ENCODE measurements at places on chromosomes 12 and 14.

DNA sequence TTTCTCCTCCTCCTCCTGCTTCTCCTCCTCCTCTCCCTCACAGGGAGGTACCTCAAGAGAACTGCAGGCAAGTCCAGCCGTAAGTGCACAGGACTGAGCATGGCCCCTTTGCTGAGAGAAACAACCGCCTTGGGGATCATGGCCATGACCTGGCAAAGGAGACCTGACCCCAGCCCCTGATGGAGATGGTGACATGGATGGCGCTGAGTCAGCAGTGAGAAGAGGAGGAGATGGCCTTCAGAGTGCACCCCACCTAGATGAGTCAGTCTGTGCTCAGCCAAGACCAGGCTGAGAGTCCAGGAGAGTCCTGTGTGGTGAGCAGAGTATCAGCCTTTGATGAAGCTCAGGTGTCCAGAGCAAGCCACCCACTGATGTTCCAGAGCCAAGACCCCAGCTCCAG is 36.4 kb downstream of the MEG3 start:
- DNase-seq: no peak

GRCh38 chr14:105376521-105377440 is 21.6 kb upstream of the TEX22 start:
- DNase-seq: no peak

DNA sequence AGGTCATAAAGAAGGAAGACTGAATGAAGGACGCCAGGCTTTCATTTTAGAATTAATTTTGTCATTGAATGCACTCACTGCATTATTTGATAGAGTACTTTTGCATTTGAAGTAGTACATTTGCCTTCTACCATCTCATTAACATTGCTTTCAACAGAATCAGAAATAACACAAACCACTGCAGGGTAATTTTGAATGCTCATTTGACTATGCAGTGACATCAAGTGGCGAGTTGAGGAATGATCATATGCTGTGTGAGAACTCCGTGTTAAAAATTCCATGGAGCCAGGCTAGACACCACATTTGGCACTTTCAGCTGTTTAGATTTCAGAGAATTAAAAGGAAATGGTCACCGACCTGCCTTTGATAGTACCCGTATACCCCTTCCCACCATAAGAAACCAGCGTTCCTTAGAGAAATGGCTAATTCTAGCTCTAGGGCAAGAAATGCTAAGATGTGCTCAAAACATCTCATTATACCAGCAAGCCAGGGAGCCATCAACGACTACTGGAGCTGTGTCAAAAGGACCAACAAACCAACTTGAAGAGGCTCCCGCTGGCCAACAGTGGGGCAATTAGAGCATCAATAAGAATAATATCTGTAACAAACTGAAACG is 16.5 kb downstream of the HEBP1 start:
- DNase-seq: no peak

GRCh38 chr12:51869496-51869865 is 18.4 kb upstream of the ANKRD33 start:
- no peak for DNase-seq

- no peak for DNase-seq
Observed at GRCh38 chr12:93183940-93184671, 193.6 kb upstream of the NUDT4 start.

- no peak for DNase-seq
Observed at GRCh38 chr14:35534208-35534872, 376 bp downstream of the INSM2 start.

- no peak for DNase-seq
Observed at GRCh38 chr14:52021957-52022600, 32.7 kb downstream of the RTRAF start.

DNA sequence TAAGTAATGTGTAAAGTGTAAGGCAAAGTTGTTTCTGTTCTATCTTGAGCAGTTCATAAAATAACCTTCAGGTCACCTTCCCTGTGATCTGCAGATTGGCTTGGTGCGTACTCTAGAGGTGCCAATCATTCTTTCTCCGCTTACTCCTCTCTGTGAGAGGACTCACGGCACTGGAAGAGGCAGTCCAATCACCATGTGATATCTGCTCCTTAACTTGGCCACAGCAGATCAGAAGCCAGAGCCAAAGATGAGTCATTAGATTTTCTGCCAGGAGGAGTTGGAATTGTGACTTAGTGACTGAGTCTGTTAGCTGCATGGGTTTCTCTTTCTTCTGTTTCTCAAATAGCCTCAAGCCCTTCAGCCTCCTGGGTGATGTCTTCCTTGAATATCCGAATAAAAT is 165.5 kb downstream of the SLC41A2 start:
- DNase-seq: no peak

DNA sequence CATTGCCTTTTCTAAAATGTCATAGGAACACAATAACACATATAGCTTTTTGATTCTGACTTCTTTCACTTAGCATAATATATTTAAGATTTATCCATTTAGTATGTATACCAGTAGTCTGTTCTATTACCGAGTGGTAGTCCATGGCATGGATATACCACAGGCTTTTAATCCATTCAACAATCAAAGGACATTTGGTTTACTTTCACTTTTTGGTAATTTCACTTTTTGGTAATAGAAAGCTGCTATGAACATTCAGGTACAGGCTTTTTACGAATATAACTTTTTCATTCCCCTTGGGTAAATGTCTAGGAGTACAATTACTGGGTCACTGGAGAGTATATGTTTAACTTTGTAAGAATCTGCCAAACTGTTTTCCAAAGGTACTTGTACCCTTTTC is 100.7 kb upstream of the PRICKLE1 start:
- DNase-seq: no peak

- no peak for DNase-seq
Observed at GRCh38 chr12:49094160-49094974, at the start of gene DHH. DHH (minus strand) TSS chr12:49094801; CDS start chr12:49094512, 289 bp downstream.

DNA sequence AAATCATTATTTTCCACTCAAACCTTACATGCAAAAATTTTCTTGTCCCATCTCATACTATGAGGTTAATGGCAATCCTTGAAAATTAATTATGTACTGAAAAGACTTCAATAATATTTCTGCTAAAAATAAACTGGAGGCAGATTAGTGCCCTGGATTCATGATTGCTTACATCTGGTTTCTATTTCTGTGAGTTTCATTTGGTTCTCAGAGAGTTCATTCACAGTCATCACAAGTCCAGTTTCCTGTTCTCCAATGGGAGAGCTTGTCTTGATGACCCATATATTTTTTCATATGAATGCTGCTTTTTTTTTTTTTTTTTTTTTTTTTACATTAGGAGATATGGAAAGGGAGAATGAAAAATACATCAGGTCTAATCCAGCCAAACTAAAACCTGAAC is 6.6 kb upstream of the PTHLH start:
- DNase-seq: no peak

DNA sequence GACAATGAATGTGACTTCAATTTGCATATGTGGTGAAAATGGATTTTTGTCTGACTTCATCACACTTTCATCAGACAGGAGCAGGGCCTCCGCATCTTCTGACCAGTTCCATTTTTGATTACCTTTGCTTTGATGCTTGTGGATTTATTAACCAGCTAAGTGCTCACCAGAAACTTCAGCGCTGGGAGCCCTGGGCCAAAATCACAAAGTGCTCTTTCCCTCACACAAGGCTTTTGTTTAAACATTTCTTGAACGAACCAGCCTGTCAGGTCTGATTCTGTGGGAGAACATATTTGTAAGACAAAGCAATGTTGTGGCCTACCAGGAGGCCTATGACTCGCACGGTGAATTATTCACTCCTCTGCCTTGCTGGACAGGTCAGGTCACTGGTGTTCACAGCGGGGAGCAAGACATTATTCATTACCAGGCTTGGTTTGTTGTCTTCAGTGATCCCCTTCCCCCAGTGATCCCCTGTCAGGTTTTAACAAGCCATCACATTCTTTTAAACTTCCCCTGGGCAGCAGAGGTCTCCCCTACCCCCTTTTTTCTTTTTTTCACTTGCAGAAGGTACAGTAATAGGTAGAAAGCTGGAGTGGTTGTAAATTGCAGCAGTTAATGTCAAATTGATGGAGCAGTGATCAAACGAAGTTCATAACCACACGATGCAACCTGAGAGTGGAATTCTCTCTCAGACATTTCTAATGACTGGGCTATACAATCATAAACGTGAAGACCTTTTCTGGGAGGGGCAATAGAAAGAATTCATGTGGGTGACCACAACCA is 167.5 kb upstream of the PRICKLE1 start:
- no peak for DNase-seq

- no peak for DNase-seq
Observed at GRCh38 chr14:83251402-83251801, 1717.7 kb upstream of the SEL1L start.

DNA sequence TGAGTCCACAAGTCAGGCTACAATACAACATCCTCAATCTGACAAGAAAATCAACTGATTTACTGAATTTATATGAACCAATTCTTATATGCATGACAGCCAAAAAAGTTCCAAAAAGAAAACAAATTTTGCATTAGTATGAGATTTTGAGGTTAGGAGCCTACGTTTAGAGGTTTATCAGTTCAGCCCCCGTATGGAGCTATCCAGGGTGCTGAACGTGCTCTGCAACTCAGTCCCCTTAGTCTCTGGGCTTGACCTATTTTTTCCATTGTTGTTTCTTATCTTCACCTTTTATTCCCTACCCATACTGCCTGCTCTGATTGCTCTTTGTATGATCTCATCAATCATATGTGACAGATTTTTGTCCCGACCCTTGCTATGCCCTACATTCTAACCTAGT is 693.0 kb downstream of the NRXN3 start:
- DNase-seq: no peak

GRCh38 chr12:42364692-42365091 is 38.7 kb downstream of the PPHLN1 start:
- no peak for DNase-seq

DNA sequence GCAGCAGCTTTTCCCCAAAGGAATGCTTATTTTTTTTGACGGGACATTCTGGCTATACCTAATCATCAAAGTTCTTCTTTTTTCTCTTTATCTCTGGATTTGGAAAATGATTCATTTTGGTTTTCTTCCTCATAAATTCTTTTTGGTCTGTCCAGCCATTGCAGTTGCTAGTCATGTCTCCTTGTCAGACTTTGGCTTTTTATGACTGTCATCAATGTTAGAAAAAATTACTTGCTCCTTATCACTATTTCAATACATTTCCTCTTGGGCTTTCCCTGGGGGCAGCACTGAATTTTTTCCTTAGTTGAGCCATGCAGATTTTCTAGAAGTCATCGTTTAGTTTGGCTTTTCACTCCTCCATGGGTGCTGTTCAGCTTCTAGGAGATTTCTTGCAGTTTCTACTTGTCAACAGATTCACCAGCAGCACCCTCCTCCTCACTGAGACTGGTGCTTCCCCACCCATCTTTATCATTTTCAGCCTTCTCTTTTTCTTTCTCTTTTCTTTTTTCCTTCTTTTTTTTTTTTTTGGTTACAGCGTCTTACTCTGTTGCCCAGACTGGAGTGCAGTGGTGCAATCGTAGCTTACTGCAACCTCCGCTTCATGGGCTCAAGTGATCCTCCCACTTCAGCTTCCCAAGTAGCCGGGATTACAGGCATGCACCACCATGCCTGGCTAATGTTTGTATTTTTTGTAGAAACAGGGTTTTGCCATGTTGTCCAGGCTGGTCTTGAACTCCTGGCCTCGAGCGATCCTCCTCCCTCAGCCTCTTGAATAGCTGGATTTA is 5.2 kb downstream of the ADIPOR2 start:
- DNase-seq: no peak

- no peak for DNase-seq
Observed at GRCh38 chr12:111033281-111034082, 113.1 kb upstream of the MYL2 start.

GRCh38 chr14:21940887-21941856 is 267.6 kb upstream of the OR4E1 start:
- DNase-seq: no peak

- no peak for DNase-seq
Observed at GRCh38 chr12:99911967-99912366, 72.8 kb downstream of the ANKS1B start.

- DNase-seq: no peak
Observed at GRCh38 chr12:47082796-47083621, 3.2 kb upstream of the AMIGO2 start.

- no peak for DNase-seq
Observed at GRCh38 chr14:105059035-105059924, 6.0 kb downstream of the GPR132 start.

DNA sequence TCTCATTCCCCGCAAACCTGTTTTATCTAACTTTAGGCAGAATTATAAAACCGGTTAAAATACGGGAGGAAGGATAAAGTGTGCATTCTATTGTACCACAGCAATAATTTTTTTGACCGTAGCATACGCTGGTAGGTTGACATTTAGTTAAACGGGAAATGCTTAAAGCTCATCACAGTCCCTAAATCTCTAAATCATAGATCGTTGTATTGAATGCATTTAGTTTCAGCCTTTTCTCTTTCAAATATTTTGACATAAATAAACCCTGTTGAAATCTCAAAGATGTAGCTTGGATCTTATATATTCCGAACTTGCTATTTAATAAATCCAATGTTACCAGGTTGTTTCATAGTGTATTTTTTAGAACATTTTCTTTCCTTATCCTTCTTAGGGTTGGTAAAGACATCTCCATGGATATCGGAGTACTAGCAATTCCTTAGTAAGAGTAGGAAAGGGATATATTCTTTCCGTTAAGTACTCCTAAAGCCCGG is 798 bp downstream of the CLEC2B start:
- DNase-seq: no peak

GRCh38 chr12:61765926-61766325 is 494.3 kb upstream of the USP15 start:
- no peak for DNase-seq

DNA sequence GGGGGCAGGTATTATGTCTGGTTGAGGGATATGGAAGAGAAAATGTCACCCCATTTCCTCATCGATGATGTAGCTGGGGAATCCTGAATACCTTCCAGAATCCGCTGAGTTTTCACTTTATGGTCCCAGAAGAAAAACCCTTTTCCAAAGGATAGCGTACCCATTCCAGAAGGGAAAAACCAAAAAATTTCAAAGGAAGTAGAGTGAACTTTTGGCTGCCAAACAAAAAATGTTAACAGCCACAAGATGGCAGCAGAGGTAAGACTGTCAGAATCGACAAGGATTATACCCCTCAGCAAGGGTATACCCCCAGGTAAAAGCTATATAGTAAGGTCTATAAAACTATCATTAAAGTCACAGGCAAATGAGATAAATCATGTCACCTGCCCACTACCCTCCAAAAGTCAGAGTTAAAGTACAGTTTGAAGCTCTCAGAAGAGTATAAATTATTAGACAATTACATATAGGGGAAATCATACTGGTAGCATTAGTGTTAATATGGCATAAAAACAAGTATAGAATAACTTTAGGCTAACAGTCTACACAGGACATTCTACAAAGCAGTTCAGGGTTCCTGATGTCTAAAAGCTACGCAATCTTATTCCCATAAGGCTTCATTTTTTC is 18.0 kb downstream of the ACIN1 start:
- DNase-seq: no peak

DNA sequence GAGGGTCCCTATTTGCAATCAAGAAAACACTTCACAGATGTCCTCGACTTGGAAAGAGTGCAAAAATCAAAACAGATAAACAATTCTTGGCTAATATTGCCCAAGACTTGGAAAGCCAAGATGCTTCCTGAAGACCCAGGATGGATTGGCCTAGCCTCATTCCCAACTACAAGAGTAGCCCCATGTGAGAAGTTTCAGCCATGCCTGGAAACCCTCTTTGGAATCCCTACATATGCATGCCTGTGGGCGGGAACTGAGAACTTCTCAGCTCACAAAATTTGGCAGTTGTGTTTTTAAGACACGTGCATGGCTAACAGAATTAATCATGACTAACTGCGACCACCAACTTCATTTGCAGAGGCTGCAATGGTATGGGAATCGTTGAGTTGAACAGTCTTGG is 283.2 kb upstream of the TBX3 start:
- DNase-seq: no peak

GRCh38 chr12:93808169-93808899 is 131.2 kb downstream of the CRADD start:
- no peak for DNase-seq

All from stimulated activated CD8-positive, alpha-beta memory T cell treated with anti-CD3 and anti-CD28 coated beads, Interleukin-12 subunit alpha, Interleukin-12 subunit beta, amount 100 ng/mL, for 4 hours (primary cell).